GM12892 (cell line): ENCODE measurements at places on chromosomes 2 and 18.

DNA sequence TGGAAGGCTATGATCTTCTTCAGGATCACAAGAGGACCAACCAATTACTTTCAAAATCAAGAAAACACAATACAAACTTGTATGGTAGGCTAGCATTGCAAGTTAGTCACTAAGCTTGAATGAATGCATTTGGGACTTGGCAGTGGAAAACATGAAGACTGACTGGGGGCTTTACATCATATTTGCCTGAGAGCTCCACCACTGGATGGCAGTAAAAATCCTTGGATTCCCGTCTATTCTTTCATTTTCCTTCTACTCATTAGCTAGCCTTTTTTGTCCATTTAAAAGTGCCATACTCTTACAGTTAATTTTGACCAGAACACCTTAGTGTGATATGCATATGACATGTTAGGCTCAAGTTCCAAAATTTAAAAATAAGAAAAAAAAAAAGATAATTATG lies 63.5 kb upstream of the RASGRP3 start:
- DNase-seq = no peak

DNA sequence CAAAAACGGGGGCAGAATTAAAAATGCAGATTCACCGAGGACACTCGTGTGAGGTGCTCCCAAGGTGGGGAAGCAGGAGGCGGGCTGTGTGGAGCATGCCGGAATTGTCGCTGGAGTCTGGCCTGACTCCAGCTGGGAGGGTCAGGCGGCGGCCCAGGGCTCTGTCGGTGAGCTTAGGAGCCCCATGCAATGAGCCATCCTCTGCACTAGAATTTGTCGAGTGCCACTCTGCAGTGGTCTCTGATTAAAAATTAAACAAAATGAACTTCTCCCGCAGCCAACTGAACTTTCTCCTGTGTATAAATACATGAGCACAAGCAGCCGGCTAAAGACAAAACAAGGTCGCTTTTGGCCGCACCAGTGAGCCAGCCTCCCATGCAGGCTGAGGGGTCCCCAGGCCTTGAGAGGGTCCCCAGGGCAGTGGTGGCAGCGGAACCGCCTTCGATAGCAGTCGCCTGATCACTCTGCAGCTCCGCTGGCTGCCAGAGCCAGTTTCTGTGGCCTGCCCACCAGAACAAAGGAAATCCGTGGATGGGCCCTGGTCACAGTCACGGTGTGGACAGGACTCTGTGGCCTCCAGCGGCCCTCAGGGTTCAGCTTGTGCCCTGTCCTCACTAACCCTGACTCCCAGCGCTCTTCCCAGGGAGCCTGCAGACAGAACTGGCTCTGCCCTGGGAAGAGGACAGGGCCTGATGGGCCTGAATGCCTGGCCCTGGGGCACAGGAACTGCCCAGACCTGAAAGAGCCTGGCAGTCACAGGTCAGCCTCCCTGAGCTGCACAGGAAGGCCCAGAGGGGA lies 201.3 kb downstream of the EIPR1 start:
- DNase-seq = no peak

DNA sequence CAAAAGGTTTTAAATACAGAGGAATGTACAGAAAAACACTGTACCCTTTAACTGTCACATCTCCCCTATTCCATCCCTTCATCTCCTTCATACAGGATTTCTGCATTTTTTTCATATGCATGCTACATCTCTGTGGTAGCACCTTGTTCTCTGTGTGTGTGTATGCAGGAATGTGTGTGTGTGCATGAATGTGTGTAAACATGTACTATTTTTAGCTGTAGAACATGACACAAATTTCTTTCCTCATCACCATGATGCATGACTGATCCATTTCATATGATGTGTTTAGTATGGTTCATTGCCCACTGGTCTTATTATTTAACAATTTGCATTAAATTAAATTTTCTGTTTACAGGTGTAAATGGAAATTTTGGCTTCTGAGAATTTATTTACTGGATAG lies 21.5 kb upstream of the ZEB2 start:
- DNase-seq = no peak

DNA sequence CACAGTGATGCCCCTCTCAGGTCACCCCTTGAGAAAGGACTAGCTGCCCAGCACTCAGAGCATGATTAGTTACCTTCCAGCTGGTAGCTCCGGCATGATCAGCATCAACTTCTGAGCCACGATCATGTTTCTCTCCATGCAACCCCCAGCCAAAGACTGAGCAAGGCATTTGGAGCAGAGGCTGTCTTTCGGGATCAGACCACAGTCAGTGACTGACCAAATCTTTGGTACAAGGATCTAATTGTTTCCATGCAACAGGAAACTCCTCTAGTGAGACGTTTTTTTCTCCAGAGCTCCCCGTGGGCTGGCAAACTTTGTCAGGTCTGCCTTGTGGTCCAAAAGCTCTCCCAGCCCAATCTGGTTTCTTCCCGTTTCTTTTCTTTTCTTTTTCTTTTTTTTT lies 244.3 kb downstream of the METTL4 start:
- no peak for DNase-seq

- no peak for DNase-seq
Observed at GRCh38 chr18:40852406-40852805, 1102.6 kb upstream of the PIK3C3 start.

- no peak for DNase-seq
Observed at GRCh38 chr2:36356990-36357846, 1.6 kb downstream of the CRIM1 start.

GRCh38 chr2:4973973-4974372 lies 718.2 kb upstream of the SOX11 start:
- DNase-seq = no peak

DNA sequence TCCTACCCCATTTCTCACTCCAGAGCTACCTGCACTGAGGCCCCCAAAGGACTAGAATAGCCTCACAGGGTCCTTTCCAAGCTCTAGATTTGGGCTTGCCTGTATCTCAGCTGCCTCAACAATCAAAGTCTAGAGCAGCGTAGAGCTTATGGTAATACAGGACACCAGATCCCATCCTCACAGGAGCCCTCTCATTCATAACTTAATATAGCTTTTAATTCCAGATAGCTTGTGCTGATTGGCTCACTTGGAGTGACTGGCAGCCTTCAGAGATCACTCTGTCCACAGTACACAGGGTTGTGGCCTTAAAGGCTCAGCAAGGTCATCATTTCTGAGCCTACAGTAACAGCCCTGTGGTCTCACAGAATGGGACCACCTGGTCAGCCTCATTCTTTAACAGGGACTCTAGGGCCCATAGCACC lies 51.4 kb downstream of the ZFP36L2 start:
- DNase-seq = no peak

DNA sequence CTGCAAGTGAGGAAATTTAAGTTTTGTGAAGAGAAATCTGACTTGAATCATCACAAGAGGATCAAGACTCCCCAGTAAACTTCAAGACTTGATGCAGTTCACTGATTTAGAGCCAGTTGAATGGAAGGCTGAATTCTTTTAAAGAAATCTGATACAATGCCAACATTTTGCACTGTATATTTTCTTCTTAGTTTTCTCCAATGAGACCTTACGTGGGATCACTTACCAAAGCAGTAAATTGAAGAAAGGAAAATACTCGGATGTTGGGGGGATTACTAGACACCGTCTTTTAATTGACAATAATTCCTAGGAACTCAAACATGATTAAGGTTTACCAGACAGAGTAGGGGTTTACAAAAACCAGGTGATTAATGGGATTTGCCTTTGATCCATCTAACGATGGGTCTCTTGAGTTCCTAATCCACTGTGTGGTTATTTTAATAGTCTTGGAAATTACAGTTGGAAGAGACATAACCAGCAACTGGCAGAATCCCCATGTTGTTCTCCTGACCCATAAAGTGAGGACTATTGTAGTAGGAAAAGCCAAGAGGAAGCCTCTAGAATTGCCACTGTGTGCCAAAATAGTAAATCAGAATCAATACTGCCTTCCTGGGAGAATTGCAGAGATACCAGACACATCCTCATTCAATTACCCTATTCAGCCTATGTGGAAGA lies 354.5 kb downstream of the PID1 start:
- no peak for DNase-seq

GRCh38 chr2:13102397-13103063 lies 385.8 kb downstream of the TRIB2 start:
- no peak for DNase-seq

- no peak for DNase-seq
Observed at GRCh38 chr2:26757873-26758789, 6.0 kb upstream of the SLC35F6 start.

- DNase-seq = no peak
Observed at GRCh38 chr2:26666671-26667070, 25.5 kb upstream of the CIB4 start.

GRCh38 chr2:37190290-37190689 lies 1.8 kb upstream of the SULT6B1 start:
- DNase-seq = no peak

DNA sequence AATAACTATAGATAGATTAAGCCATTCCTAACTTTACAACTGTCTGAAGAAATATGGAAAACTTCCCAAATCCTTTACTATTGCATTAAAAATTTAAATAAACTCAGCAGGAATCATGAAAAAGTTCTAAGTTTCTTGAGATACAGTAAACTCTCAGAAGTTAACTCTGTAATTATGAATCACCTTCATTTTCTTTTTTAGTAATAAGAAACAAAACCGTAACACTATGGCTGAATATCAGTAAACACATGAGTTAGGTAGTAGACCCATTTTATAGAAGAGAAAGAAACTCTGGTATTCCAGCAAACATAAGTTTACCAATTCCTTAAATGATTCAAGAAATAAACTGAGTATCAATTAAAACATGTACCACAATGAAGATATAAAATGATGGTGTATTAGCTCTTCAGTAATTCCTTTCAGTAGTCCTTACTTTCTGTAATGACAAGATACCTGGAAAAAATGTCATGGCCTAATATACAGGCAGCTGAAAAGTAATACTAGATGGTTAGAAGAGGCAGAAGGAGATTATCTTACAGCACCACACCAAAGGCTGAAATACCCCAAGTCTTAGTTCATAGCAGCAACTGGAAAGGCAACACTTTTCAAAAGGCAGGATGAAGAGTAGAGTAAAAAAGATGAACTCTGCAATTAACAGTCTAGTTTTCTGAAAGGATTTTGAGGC lies 11.5 kb downstream of the TRIP12 start:
- DNase-seq = no peak

DNA sequence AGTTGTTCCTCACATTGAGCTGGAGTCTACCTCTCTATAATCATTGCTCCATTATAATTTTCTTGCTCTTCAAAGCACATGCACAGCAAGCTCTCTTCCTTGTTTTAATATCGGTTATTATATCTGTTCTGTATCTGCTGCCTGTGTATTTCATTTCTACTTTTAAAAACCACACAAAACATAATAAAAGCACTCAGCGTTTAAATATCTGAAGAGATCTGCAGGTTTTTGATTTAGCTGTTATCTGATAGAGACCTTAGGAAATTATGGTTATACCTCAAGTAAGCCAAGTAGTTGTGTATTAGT lies 49.0 kb downstream of the SERPINB7 start:
- no peak for DNase-seq

- no peak for DNase-seq
Observed at GRCh38 chr18:65235966-65236624, 514.7 kb upstream of the CDH7 start.

- DNase-seq = no peak
Observed at GRCh38 chr2:113171334-113172075, 2.3 kb upstream of the PSD4 start.

- DNase-seq = no peak
Observed at GRCh38 chr18:79872527-79873444, 75.0 kb downstream of the KCNG2 start.

- DNase-seq = no peak
Observed at GRCh38 chr2:233358335-233358734, 4.0 kb downstream of the DGKD start.

- DNase-seq = no peak
Observed at GRCh38 chr2:211568439-211568838, 970.2 kb downstream of the ERBB4 start.

DNA sequence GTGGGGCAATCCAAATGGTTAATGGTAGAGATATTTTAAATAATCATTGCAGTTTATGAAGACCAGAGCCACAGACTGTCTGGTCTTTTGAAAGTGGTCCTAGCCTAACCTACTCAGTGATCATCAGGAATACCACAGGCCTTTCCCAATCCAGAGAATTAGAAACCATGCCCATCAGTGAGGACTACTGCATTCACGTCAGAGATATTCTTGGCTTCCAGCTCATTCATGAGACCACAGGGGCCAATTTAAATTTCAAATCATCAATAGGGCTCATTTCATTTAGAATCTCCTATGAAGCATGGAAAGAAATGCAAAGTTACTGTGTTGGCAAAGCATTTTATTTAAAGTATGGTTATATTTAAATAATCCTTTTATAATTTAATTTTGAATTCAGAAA lies 362.3 kb upstream of the KCNJ3 start:
- DNase-seq = no peak

DNA sequence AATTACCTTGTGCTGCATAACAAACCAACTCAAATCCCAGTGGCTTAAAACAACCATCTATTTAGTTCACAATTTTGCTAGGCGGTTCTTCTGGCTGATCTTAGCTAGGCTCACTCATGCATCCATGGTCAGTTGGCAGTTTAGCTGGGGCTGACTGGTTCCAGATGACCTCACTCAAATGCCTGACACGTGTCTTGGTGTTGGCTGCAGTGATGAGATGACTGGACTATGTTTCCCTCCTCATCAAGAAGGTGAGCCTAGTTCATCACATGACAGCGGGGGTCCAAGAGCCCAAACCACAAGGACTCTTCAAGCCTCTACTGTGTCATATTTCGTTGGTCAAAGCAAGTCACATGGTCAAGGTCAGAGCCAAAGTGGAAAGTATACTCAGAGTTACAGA lies 42.7 kb upstream of the ACTR3 start:
- DNase-seq = no peak

GRCh38 chr18:50563376-50563775 lies 3.5 kb downstream of the MAPK4 start:
- DNase-seq = no peak

DNA sequence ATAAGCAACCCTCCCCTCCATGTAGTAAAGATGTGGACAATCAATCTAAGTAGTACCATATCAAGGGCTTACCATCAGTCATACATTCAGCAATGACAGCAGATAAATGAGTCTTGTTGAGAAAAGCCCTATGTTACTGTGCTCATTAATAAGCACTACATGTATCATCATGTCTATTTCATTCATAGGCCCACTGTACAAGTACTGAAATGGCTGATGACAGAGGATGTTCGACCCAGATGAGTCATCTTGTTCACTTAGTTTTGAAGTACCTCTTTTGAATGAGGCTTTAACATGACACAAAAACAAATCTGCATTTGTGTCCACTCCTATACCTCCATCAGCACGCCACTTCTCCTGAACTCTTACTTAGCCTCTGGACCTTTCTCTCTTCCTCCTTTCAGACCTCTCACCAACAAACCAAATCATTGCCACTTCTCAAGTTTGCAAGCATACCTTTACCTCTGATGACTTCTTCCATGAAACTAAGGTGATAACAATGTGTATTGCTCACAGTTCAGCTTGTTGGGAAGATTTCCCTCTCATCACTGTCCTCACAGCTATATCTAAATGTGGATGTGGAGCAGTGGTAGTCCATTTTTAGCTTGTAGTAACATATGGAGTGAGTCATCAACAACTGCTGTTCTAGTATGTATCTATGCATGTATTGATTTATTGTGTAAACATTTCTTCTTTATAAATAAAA lies 921.0 kb upstream of the SLC39A10 start:
- DNase-seq = no peak
